Fibroblast of the aortic adventitia (primary cell): ENCODE measurements at places on chromosomes 6 and 20.

DNA sequence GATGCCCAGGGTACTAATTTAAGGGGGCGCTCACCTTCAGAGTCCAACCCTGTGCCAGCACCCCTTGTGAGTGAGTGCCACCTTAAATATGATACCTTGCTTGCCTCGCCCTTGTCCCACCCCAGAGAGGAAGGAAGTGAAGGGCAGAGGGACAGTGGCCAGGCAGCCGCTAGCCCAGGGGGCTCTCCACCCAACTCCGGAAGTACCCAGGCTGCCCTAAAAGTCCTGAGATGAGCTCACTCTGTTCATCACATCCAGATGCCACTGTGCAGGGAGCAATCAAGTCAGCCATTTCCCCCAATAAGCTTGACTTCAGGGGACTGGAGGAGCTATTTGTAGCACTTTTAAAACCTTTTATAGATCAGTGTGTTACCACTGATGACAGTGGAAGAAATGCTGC lies 25.0 kb upstream of the STX16 start:
- DNase-seq, result no peak

- no peak for DNase-seq
Observed at GRCh38 chr6:20246125-20246524, 33.9 kb upstream of the MBOAT1 start.

DNA sequence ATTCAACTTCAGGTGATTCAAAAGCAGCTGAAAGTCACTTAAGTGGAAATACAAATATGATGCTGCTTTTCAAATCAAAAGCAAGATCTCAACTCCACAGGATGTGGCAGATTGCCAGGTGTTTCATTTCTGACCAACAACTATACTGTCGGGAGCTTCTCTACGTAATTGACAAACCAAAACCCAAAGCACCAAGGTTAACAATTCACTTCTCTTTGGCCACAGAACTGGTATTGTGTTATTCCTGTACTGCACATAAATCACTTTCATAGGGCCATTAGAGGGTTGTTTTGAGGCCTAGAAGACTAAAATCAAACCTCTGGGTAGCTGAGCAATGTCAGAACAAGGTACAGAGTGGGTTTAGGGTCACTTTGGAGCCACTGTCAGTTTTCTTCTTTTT lies 169.7 kb downstream of the HAO1 start:
- no peak for DNase-seq

DNA sequence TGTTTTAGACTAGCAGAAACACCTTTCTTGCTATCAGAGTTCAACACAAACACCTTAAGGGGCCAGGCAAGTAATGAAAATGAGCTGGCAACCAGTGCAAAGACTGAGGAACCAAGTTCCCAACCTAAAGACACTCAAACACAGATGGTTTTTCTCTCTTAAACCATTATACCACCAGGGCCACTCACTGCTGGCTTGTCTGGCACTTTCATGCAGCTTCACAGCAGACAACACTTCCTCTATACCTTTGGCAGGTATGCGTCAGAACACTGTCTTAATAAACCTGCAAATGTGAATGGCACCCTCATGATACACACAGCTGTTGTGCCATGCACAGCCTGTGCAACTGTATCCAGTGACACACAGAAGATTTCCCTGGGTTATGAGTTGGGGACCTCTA lies 41.6 kb downstream of the NFATC2 start:
- DNase-seq, result no peak

DNA sequence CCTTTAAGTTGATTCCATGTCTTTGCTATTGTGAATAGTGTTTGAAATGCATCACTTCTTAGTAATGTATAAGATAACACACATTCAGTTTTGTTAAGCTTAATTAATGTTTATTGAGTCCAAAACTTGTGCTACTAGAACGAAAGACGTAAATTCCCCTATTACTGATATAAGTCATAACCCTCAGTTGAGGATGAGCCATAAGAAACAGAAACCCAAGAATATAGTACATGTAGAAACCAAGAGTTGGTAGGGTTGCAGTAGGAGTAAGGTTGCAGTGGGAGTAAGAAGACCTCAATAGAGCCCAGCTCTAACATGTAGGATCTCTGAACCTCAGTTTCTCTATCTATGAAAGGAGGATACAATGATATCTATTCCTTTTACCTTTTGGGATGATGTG lies 19.3 kb downstream of the CITED2 start:
- DNase-seq, result no peak

DNA sequence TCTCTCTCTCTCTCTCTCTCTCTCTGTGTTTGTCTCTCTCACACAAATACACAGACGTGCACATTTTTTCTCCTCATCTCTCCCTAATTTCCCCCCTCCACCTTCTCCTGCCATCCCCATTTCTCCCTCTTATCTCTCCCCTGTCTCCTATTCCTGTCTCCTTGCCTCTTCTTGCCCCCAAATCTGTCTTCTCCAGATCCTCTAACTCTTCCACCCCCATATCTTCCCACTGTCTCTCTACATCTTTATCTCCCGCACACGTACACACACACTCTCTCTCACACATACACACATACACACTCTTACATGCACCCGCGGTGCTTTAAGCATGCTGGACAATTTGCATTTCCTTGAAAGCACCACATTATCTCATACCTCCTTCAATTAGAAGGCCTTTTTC lies 15.9 kb downstream of the KIZ start:
- DNase-seq, result no peak

DNA sequence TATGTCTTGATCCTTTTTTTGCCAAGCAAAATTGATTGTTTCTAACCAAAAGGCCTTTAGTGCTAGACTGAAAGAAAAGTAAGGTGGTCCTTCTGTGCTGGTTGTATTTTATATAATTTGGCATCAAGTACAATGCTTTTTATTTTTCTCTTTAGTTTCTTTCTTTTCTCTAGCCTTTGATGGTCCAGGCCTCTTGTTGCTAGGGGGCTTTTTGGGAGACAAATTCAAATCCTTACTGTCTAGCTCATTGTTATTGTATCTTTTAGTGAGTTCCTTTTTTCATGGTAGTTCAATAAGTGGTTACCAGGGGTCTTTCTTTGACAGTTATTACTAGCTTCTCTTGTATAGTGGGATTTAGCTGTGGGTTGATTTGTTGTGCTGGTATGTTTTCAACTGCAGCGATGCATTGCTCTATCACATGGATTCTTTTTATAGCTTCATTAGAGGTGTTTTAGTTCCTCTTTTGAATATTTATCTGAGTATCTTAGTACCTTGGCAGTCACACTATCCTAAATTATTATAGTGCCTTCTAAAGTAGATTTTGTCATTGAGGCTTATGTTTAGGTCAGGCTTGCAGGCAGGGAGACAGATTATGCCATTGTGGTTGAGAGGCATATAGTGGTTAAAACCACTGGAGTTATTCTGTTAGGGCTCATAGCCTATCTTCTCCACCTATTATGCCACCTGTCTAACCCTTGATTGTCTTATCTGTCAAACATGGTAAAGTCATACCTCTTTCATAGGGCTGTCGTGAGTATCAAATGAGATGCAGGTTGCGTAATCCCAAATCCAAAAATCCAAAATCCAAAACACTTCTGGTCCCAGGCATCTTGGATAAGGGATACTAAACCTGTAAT lies 49.5 kb downstream of the KCNS1 start:
- DNase-seq, result no peak

GRCh38 chr6:32979720-32980487 lies 11.5 kb downstream of the BRD2 start:
- no peak for DNase-seq

- peak; percentile 85 for DNase-seq
Observed at GRCh38 chr20:41476013-41476441, 109.4 kb upstream of the EMILIN3 start.

DNA sequence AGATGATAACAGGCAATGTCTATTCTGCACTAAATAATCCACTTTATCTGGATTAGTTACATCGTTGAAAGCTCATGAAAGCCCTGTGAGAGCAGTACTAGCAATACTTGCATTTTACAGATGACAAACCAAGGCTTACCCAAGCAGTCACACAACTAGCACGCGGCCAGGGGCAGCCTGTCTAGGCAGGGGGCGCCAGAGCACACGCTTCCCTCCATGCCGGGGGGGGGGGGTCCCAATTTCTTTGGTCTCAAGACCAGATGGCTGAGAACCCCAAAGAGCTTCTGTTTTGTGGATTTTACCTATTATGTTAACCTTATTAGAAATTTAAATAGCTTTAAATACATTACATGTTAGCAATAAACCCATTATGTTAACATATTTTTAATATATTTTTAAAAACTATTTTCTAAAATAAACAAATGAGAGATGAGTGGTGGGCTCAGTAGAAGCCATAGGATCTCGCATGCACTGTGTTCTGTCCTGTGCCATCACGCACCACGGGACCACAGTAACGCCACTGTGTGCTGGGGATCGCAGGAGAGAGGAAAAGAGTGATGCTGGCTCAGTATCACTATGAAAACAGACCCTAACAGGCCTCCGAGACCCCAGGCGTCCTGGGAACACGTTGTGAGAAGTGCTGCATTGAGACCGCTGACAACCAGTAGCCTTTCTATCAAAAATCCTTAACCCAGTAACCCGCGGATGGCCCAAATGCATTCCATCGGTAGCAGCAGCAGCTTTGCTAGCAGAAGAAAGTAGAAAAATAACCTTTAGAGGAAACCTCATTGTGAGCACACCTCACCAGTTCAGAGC lies 5.3 kb upstream of the PRR18 start:
- peak; percentile 62 for DNase-seq

DNA sequence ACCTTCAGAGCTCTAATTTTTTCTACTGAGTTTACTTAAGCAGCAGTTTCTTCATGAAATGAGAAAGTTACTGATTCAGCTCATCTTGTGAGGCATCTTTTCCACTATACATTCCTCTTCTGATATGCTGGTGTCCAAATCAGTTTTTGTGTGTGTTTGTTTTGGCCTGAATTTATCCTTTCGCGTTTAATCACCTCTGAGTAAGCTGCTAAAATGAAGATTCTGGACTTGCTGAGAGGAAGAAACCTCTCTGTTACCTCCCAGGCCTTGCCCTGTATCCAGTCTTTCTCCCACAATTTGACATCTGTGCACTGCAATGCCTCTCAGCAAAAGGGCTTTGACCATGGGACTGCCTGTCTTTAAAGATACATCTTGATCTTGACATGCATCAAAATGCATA lies 536.2 kb upstream of the NRSN1 start:
- no peak for DNase-seq

GRCh38 chr6:152893187-152893586 lies 89.7 kb downstream of the FBXO5 start:
- no peak for DNase-seq

- DNase-seq, result no peak
Observed at GRCh38 chr6:13913226-13914001, 11.3 kb upstream of the RNF182 start.

GRCh38 chr6:13273931-13274706 lies 54.2 kb downstream of the TBC1D7 start:
- DNase-seq, result no peak

- DNase-seq, result peak; percentile 39
Observed at GRCh38 chr6:109260126-109260525, 122.1 kb downstream of the CD164 start.

DNA sequence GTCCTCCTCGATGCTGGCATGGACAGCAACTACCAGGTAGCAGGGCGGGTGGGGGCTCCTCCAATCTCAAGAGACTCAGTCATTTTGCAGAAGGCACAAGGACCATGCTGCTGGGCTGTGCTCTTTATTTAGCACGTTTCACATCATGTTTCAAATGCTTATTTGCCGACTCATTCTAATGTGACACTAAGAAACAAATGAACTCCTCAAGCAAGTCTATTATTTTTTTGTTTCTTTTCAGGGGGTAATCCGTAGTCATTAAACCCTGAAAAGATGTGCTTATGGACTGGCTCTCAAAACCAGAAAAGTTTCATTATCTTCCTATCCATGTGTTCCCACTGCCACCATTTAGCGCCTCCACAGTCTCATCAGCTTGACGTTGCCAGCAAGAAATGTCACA lies 92.9 kb downstream of the ANKS1A start:
- peak; percentile 30 for DNase-seq

DNA sequence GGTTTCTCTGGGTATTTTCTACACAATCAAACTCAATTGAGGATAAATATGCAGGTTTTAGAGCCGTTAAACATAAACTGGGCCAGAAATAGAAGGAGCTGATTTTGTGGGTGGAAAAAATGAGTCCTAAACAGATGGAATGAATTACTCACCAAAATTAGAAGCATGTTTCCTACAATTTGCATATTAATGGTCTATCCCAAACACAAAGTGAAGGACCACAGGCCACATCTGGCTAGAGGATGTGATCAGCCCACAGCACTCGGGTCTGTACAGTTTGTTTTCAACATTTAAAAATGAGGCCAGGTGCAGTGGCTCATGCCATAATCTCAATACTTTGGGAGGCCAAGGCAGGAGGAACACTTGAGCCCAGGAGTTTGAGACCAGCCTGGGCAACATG lies 296.3 kb downstream of the PREX1 start:
- DNase-seq, result no peak

GRCh38 chr6:115053169-115053860 lies 710.5 kb upstream of the HS3ST5 start:
- no peak for DNase-seq

GRCh38 chr20:14489544-14489943 lies 152.1 kb upstream of the FLRT3 start:
- no peak for DNase-seq

DNA sequence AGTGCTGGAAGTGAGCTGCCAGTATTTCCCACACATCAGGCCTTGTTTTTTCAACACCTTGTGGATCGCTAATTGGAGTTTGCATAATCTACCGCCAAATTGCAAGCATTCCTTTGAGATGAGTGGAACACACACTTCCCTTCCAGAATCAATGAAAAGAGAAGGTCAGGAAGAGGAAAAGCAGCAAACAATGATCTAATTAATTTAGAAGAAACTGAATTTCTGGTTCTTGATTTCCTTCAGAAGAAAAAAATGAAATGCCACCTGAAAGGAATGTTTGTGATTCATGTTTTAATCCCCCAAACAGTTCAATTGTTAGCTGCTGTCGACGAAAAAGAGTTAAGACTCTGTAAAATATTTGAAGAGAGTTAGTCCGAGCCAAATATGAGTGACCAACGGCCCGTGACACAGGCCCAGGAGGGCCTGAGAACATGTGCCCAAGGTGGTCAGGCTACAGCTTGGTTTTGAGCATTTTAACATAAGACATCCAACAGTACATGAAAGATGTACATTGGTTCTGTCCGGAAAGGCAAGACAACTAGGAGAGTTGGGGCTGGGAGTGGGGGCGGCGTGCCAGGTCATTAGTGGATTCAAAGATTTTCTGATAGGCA lies 182.3 kb downstream of the MTFR2 start:
- peak; percentile 53 for DNase-seq

DNA sequence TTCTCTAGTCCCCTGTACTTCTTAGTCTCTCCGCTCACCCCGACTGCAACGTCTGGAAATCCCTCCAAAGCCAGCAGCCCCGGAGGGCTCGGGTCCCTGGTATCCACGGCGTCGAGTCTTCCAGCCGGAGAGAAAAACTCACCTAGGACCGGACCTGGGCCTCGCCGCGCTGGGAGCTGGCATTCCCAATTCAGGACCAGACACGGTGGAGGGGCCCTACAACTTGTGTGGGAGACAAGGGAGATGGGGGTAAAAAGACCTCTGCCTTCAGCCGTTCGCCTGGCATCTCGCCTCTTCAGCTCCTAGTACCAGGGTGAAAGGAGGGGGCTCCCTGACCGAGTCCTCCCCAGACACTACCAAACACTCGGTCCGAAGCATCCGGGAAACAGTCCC lies 64.3 kb downstream of the GPX5 start:
- no peak for DNase-seq

- DNase-seq, result no peak
Observed at GRCh38 chr6:136612666-136613389, 62.6 kb upstream of the MAP7 start.
